ENCODE measurements at places on chromosomes 4 and X. TPM values are rescaled to one million over a fixed set of nuclear protein-coding genes. Genes with fewer than 3 reads are reported as not detected.

The DIPK2B gene
- total RNA-seq, result 1.0 TPM

The FAM47B gene
- total RNA-seq, result not detected

The TCEAL5 gene
- total RNA-seq, result not detected

The SMIM31 gene
- not detected for total RNA-seq

The TCEAL6 gene
- not detected for total RNA-seq

The SPANXA2 gene
- not detected for total RNA-seq
